ENCODE measurements at places on chromosomes 13 and 19.

DNA sequence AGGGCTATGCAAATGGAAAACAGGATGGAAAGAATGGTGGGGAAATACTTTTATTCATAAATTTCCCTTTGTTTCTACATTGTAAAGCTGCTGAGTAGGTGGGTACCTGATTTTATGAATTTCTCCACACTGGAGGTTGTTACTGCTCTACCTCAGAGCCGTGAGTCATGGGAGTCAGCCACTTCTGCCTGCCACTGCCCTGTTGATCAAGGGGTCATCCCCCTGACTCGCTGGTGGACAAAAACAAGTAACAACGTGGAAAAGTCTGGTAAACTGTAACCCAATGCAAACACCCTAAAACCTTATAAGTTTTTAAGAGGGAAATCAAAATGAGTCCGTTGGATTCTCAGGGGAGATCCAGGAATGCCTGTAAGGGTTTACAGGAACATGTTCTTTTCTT, 329.5 kb downstream of the ATP8A2 start:
- no peak for DNase-seq

DNA sequence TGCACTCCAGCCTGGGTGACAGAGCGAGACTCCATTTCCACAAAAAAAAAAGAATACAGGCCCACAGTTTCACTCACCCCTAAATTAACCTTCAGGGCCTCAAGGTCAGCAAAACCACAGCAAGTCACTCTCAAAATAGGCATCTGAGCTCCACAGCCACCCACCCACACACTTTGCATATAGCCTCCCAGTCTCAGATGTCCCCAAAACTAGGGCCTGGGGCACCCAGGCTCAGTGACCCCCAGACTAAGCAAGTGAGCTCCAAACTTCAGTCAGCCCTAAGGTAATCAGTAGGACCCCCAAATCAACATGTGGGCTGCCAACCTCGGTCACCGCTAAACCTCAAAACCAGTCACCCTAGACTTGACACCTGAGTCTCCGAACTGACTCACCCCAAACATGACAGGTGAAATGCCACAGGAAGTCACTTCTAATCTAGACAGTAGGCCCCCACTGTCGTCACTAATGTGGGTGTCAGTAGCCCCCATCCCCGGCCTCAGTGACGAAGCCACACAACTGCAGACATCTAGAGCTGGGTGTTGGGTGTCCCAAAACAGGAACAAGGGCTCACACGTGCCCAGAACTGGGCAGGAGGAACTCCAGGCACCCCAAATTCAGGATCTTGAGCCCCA, 13.9 kb downstream of the RABAC1 start:
- no peak for DNase-seq

DNA sequence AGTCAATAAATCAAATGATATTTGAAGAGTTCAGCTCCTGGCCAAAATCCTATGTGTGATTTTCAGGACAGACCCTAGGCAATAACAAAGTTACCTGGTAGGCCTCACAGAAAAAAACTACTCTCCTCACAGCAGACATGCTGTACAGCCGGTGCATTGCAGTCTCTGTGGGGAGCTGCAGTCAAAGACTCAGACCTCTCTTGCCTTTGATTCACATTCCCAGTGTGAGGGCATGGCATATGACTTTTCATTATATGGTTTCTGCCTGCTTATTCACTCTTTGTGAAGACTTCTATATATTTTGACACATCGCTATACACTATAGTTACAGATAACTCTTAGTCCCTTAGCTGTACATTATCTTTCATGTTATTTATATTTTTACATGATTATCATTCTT, 2684.3 kb upstream of the PCDH20 start:
- DNase-seq: peak; percentile 3

- DNase-seq: no peak
Measured at GRCh38 chr13:94433055-94433961, 46.2 kb downstream of the DCT start.

DNA sequence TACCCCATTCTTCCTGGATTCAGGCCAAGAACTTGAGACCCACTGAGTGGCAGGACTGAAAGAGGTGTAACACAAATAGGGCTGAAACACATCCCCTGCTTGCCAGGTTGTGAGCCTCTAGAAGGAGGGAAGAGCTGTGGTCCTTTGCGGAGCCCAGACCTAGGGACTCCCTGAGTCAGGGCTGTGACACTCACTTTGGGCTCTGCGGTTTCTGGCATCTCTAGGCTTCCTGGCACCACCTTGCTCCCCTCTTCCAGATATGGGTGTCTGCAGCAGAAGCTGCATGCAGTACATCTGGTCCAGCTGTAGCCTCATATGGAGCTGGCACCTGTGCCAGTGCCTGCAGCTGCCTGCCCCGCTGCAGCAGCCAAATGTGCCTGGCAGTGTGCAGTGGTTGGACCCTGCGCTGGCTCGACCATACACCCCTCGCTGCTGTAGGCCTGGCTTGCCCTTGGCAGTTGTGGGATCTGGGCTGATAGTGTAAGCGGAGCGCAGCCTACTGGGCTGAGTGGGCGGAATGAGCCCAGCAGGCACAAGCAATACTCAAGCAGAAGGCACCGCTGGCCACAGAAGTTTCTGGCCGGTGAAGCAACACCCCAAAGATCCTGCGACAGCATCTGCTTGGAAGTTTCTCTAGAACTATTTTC, 290.4 kb downstream of the SLITRK6 start:
- DNase-seq: peak; percentile 63

GRCh38 chr13:110825516-110825915, 89.4 kb downstream of the ANKRD10 start:
- DNase-seq: no peak

GRCh38 chr13:80605011-80605410, 264.1 kb upstream of the SPRY2 start:
- no peak for DNase-seq

- DNase-seq: no peak
Measured at GRCh38 chr13:80571346-80572307, 230.7 kb upstream of the SPRY2 start.

- peak; percentile 56 for DNase-seq
Measured at GRCh38 chr13:49441846-49442245, 2.0 kb downstream of the CAB39L start.

GRCh38 chr19:12792051-12792852, 966 bp downstream of the JUNB start:
- DNase-seq: peak; percentile 59

- no peak for DNase-seq
Measured at GRCh38 chr13:112059457-112060281, 7.3 kb upstream of the SOX1 start.
